ENCODE measurements at places on chromosomes 3 and 15. TPM values are rescaled to one million over a fixed set of nuclear protein-coding genes. Genes with fewer than 3 reads are reported as not detected.

- no peak for DNase-seq
Measured at GRCh38 chr3:76487446-76487845, 552.5 kb upstream of the ROBO2 start.

FAM81A gene
- 0.39 TPM for total RNA-seq

DNA sequence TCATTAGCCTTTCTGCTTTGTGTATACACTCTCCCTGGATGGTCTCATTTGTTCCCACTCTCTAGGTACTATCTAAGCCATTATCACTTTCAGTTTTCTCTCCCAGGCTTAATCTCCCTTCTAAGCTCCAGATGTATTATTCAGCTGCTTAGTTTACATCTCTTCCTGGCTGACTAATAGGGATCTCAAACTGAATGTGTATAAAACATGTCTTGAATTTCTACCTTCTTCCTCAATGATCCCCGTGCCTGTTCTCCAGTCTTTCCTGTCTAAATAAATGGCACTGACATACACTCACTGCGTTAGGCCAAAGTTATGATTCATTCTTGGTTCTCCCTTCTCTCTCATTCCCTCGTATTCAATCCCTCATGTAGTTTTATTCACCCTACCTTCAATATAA lies 127.3 kb downstream of the NR2F2 start:
- DNase-seq, result no peak

GRCh38 chr3:100875239-100875638 lies 118.0 kb downstream of the ABI3BP start:
- DNase-seq, result no peak

GRCh38 chr3:152321200-152321954 lies 52.6 kb downstream of the MBNL1 start:
- DNase-seq, result no peak

- no peak for DNase-seq
Measured at GRCh38 chr3:58991623-58992022, 58.2 kb downstream of the CFAP20DC start.

COLQ gene
- 7.2 TPM for total RNA-seq
